ENCODE measurements at places on chromosomes 16 and 17.

- no peak for DNase-seq
Measured at GRCh38 chr17:27536781-27537180, 80.5 kb downstream of the KSR1 start.

DNA sequence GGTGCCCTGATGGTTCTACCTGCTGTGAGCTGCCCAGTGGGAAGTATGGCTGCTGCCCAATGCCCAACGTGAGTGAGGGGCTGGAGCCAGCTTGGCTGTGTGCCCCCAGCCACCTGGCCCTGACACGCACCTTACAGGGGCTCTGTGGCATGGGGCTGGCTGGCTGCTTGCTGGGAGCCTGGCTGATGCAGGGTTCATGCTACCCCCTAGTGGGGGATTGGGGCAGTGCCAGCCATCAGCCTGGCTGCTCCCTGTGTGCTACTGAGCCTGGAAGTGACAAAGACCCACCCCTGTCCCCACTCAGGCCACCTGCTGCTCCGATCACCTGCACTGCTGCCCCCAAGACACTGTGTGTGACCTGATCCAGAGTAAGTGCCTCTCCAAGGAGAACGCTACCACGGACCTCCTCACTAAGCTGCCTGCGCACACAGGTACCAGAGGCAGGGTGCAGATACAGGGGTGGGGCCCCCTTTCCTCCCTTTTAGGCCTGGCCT is 5.7 kb downstream of the GRN start:
- DNase-seq: peak; percentile 44

- no peak for DNase-seq
Measured at GRCh38 chr16:647173-647902, 1.8 kb upstream of the WDR90 start.

- DNase-seq: no peak
Measured at GRCh38 chr17:29588017-29588561, 1.4 kb downstream of the GIT1 start.

- no peak for DNase-seq
Measured at GRCh38 chr17:36501963-36502362, 15.5 kb downstream of the ZNHIT3 start.

- peak; percentile 19 for DNase-seq
Measured at GRCh38 chr17:44636562-44636961, 19.7 kb upstream of the MEIOC start.
